ENCODE measurements at places on chromosomes 4 and X. TPM values are rescaled to one million over a fixed set of nuclear protein-coding genes. Genes with fewer than 3 reads are reported as not detected.

ADAMTS3 gene
- total RNA-seq: not detected

TCEANC gene
- 7.2 TPM for total RNA-seq

FRAS1 gene
- total RNA-seq: not detected

HDX gene
- 0.32 TPM for total RNA-seq

MID1IP1 gene
- total RNA-seq: 58.0 TPM

SLC9B1 gene
- 1.5 TPM for total RNA-seq

IL13RA2 gene
- not detected for total RNA-seq

NR0B1 gene
- total RNA-seq: not detected
